ENCODE measurements at places on chromosomes 6 and 20.

DNA sequence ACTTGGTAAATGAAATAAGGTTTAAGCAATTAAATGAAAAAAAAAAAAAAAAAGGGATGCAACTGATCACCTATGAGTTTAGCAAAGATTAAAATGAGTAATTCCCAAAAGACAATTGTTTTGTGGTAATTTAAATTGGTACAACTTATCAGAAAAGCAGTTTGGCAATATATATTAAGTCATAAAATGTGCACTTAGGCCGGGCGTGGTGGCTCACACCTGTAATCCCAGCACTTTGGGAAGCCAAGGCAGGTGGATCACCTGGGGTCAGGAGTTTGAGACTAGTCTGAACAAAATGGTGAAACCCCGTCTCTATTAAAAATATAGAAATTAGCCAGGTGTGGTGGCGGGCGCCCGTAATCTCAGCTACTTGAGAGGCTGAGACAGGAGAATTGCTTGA, 7.9 kb downstream of the PHACTR2 start:
- H3K36me3 ChIP-seq, result no peaks in the 10 kb centered on the region
- H3K27me3 ChIP-seq, result no peaks in the 10 kb centered on the region
- H3K27ac ChIP-seq, result no peak overlapping the region
- no peak overlapping the region for H3K4me3 ChIP-seq

GRCh38 chr6:50925981-50926380, 107.3 kb downstream of the TFAP2B start:
- DNase-seq, result no peak
- no peaks in the 10 kb centered on the region for H3K36me3 ChIP-seq
- no peaks in the 10 kb centered on the region for H3K27me3 ChIP-seq
- H3K4me3 ChIP-seq, result no peak overlapping the region
- no peaks in the 10 kb centered on the region for H3K4me1 ChIP-seq

DNA sequence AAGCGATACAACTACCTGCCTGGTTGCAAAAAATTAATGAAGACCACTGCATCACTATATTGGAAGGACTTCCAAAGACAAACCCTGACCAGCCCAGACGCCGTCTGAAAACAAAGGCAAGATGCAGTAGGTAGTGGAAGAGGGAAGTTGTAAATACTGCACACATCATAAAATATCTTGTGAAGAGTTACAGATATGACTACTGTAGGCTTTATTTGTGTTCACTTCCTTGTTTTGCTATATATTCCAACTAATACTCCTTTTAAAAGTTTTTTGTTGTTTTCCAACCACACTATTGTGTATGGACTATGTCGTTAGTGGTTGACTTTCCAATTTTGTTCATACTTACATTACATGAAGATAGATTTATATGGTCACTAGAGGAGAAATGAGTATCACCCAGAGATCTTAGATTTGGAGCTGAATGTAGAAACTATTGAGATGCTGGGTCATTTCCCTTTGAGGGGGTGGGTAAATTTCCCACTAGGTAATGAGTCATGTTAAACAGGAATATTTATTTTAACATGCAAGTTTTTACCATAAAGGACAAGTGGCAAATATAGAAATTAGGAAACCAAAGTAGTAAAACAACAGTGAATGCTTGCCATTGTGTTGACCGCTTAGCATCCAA, 16.6 kb upstream of the TXLNB start:
- H3K27ac ChIP-seq, result no peak overlapping the region
- no peaks in the 10 kb centered on the region for H3K27me3 ChIP-seq
- DNase-seq, result no peak
- no peaks in the 10 kb centered on the region for H3K36me3 ChIP-seq

GRCh38 chr6:111970426-111970825, 83.5 kb upstream of the CCN6 start:
- peaks cover 2% of the 10 kb centered on the region for H3K27me3 ChIP-seq
- peaks cover 5% of the 10 kb centered on the region for H3K36me3 ChIP-seq
- no peak for DNase-seq
- peaks cover 27% of the 10 kb centered on the region for H3K4me1 ChIP-seq
- no peak overlapping the region for H3K27ac ChIP-seq

- peaks cover 7% of the 10 kb centered on the region for H3K27me3 ChIP-seq
- H3K27ac ChIP-seq, result no peak overlapping the region
- H3K36me3 ChIP-seq, result peaks cover 7% of the 10 kb centered on the region
Observed at GRCh38 chr20:61106438-61106837, 145.6 kb upstream of the CDH4 start.

- H3K36me3 ChIP-seq, result peaks cover 34% of the 10 kb centered on the region
- no peak for DNase-seq
- H3K27me3 ChIP-seq, result no peaks in the 10 kb centered on the region
Observed at GRCh38 chr6:87482366-87482765, 9.6 kb downstream of the SLC35A1 start.

GRCh38 chr6:7473805-7474719, 67.4 kb upstream of the DSP start:
- no peaks in the 10 kb centered on the region for H3K27me3 ChIP-seq
- H3K4me1 ChIP-seq, result no peaks in the 10 kb centered on the region
- no peak overlapping the region for H3K4me3 ChIP-seq
- no peaks in the 10 kb centered on the region for H3K36me3 ChIP-seq

GRCh38 chr20:25039697-25040437, 18.1 kb downstream of the ACSS1 start:
- no peak for DNase-seq
- no peaks in the 10 kb centered on the region for H3K36me3 ChIP-seq
- H3K27ac ChIP-seq, result no peak overlapping the region
- H3K27me3 ChIP-seq, result peaks cover 1% of the 10 kb centered on the region

- H3K27me3 ChIP-seq, result no peaks in the 10 kb centered on the region
- no peak for DNase-seq
- peaks cover 14% of the 10 kb centered on the region for H3K4me1 ChIP-seq
- no peak overlapping the region for H3K4me3 ChIP-seq
Observed at GRCh38 chr20:39009348-39009747, 47.2 kb downstream of the DHX35 start.

- no peak overlapping the region for H3K4me3 ChIP-seq
- H3K4me1 ChIP-seq, result no peaks in the 10 kb centered on the region
- H3K36me3 ChIP-seq, result peaks cover 4% of the 10 kb centered on the region
- DNase-seq, result no peak
- no peak overlapping the region for H3K27ac ChIP-seq
- no peaks in the 10 kb centered on the region for H3K27me3 ChIP-seq
Observed at GRCh38 chr6:95266537-95267258, 310.6 kb upstream of the MANEA start.

DNA sequence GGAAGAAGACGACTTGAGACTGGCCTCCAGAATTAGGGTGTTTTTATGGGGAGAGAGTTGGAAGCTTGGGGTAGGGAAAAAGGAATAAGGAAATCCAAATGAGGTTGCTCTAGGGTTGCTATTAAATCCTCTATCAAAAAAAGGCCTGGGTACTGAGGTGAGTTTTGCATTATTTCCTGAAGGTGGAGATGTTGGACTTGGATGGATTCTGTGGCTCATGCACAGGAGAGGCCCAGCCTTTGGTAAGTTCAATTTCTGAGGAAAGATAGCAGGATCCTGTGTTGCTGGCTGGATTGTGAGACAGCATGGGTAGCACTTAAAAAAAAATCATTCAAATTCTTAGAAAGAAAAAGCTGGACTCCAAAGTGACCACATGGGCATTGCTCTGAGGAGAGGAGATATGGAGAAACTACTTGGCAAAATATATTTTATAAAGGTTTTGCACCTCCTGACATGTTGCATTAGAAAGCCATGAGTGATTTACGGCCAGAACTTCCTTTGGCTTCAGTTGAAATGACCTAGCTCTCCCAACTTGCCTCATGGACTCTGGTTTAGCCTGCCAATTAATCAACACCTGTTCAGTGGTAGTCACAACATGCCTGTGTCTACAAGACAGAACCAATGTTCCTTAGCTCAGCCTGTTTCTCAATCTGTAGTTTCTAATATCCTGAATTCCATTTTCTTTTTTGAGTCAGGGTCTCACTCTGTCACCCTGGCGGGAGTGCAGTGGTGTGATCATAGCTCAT, 152.1 kb upstream of the RALGAPA2 start:
- peaks cover 3% of the 10 kb centered on the region for H3K27me3 ChIP-seq
- no peaks in the 10 kb centered on the region for H3K4me1 ChIP-seq
- H3K4me3 ChIP-seq, result no peak overlapping the region
- no peak overlapping the region for H3K27ac ChIP-seq

GRCh38 chr20:1225783-1226654, at the start of gene RAD21L1:
RAD21L1 (plus strand) TSS chr20:1226044; CDS start chr20:1228454, 2,410 bp downstream.
- peaks cover 4% of the 10 kb centered on the region for H3K4me1 ChIP-seq
- H3K27me3 ChIP-seq, result no peaks in the 10 kb centered on the region
- peak within 1 kb of the TSS; percentile 88 for H3K4me3 ChIP-seq
- peaks cover 4% of the 10 kb centered on the region for H3K36me3 ChIP-seq

GRCh38 chr20:20505554-20505953, 137.7 kb downstream of the INSM1 start:
- H3K36me3 ChIP-seq, result no peaks in the 10 kb centered on the region
- peaks cover 2% of the 10 kb centered on the region for H3K27me3 ChIP-seq
- no peak for DNase-seq

DNA sequence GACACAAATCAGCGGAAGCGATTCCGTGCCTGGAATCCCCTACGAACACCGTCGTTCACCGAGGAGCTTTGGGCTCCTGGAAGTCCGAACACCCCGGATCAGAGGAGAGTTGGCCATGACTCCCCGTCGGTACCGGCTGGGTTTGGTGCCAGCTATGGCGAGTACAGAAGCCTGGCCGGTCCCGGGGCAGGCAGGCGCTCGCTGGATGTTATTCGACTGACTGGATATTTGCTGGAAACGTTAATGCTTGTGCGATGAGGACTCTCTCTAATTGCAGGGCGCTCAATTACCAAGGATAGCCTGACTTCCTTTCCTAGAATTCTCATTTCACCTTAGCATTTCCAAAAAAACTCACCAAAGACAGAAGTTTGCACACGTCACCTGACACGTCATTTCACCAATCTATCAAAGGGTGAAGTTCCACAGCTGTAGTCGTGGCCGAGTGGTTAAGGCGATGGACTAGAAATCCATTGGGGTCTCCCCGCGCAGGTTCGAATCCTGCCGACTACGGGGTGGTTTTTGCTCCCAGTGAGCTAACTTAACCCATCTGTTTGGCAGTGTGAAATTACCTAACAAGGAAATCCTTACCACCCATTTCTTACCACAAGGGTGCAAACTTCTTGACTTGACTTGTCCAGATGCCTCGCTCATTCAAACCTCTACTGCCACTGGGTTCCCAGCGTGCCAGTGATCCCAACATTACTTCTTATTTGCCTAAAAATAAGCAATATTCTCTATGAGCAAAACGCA, 22.7 kb upstream of the ZNF184 start:
- H3K27ac ChIP-seq, result peak overlapping the region; percentile 15
- H3K4me3 ChIP-seq, result peak overlapping the region; percentile 90
- H3K36me3 ChIP-seq, result no peaks in the 10 kb centered on the region
- peaks cover 3% of the 10 kb centered on the region for H3K27me3 ChIP-seq
- H3K4me1 ChIP-seq, result peaks cover 2% of the 10 kb centered on the region

- H3K4me3 ChIP-seq, result no peak overlapping the region
- DNase-seq, result peak; percentile 43
- H3K36me3 ChIP-seq, result no peaks in the 10 kb centered on the region
Observed at GRCh38 chr20:52783769-52784168, 188.4 kb upstream of the TSHZ2 start.

- no peak overlapping the region for H3K27ac ChIP-seq
- no peak overlapping the region for H3K4me3 ChIP-seq
- H3K4me1 ChIP-seq, result peaks cover 13% of the 10 kb centered on the region
- no peaks in the 10 kb centered on the region for H3K36me3 ChIP-seq
- no peaks in the 10 kb centered on the region for H3K27me3 ChIP-seq
- DNase-seq, result no peak
Observed at GRCh38 chr6:65450451-65450850, 256.6 kb downstream of the EYS start.

- H3K4me3 ChIP-seq, result peak overlapping the region; percentile 99
- H3K36me3 ChIP-seq, result no peaks in the 10 kb centered on the region
- peak overlapping the region; percentile 72 for H3K27ac ChIP-seq
- peak; percentile 68 for DNase-seq
Observed at GRCh38 chr6:73309785-73310502, 44.1 kb downstream of the DPPA5 start.

DNA sequence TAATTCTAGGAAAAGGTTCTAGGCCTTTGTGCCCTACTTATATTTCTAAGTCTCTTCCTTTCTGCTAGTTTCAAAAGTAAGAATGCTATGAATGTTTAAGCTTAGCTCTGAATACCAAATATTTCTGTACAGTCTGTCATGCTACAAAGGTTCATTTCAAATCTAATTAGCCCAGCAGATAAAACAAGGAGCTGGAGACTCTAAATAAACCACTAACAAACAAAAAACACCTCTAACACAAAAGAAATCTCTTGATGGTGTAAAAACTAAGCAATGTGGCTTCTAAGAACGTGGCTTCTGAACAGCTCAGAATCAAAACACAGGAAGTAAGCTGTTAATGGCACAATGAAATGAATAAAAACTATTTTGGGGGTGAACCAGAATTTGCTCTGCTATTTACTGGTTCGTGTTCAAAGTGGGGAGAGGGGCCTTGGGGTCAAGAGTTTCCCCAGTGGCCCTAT, 198.3 kb downstream of the BCAS1 start:
- H3K36me3 ChIP-seq, result no peaks in the 10 kb centered on the region
- DNase-seq, result no peak
- H3K27ac ChIP-seq, result no peak overlapping the region
- peaks cover 2% of the 10 kb centered on the region for H3K27me3 ChIP-seq

DNA sequence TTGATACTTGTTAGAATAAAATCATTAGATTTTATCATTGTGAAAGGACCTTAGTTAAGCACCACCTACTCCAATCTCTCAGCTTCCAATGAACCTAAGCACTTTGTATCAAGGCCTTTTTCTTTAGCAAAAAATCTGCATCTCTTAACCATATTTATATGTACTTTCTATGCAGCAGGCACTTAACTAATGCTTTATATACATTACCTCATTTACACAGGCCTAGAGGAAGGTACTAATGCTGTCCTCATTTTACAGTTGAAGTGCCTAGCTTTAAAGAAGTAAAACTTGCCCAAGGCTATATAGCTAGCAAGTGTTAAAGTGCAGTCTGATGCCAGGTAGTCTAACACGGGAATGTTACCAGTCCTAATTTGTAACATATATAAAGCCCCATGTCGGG, 14.0 kb downstream of the MAP3K7 start:
- H3K27ac ChIP-seq, result no peak overlapping the region
- no peaks in the 10 kb centered on the region for H3K4me1 ChIP-seq
- no peaks in the 10 kb centered on the region for H3K27me3 ChIP-seq
- H3K4me3 ChIP-seq, result no peak overlapping the region
- no peak for DNase-seq

DNA sequence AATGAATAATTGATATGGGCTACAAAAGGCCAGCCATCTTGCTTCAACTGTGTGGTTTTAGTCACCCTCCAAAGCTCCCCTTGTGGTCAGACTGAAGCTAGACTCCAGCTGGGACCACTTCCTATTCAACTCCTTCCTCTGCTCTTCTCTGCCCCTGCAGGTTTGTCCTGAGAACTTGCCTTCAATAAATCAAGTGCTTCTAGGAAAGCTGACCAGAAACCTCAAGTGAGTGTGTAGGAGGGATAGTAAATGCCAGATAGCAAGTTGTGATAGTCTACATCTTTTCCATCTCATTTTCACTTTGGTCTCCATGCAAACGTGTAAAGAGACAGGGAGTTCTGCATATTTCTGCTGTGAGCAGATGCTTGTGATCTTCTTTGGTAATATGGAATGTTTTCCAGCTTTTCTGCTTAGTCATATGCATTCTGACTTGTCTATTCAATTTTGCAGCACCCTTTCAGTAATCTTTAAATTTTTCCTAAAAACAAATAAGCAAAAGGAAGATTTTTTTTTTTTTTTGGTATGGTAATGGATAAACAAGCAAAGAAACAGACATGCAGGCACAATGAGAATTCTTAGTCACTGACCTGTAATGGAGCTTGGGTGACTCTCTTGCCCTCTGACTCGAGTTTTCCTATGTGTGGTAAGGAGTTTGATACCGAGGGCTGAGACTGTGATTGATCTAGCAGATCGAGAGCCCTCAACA, 201.3 kb upstream of the BTBD3 start:
- peaks cover 11% of the 10 kb centered on the region for H3K4me1 ChIP-seq
- peaks cover 3% of the 10 kb centered on the region for H3K27me3 ChIP-seq
- no peak overlapping the region for H3K27ac ChIP-seq
- DNase-seq, result peak; percentile 27

Measured in glutamatergic neuron (in vitro differentiated cells).